ENCODE measurements at places on chromosomes 5 and 9.

- DNase-seq: no peak
Observed at GRCh38 chr9:18216376-18216775, 257.6 kb upstream of the ADAMTSL1 start.

DNA sequence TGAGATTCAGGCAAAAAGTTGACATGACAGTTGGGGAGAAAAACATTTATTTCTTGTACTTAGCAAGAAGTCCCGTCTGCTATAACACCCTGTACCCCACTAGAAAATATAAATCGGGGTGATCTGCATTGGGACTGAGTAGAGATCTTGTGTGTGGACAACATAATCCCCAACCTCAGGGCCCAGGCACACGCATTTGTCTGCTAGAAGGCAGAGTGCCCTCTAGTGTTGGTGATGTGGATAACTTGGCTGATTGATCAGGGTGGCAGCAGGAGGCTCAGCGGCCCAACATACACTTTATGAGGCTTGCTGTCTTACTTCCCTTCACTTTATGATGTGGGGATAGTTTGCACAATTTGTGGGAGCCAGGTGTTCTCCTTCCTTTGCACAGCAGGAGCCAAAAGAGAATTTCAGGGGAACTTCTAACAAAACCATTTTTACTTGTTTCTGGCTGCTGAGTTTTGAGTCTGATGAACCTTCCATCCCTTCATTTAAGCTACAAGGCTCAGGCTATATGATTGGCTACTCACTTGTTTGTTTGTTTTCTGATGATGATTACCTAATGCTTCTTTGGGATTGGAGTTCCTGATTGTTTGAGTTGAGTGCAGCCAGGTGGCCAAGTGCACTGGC is 263.2 kb downstream of the DMAC1 start:
- no peak for DNase-seq

DNA sequence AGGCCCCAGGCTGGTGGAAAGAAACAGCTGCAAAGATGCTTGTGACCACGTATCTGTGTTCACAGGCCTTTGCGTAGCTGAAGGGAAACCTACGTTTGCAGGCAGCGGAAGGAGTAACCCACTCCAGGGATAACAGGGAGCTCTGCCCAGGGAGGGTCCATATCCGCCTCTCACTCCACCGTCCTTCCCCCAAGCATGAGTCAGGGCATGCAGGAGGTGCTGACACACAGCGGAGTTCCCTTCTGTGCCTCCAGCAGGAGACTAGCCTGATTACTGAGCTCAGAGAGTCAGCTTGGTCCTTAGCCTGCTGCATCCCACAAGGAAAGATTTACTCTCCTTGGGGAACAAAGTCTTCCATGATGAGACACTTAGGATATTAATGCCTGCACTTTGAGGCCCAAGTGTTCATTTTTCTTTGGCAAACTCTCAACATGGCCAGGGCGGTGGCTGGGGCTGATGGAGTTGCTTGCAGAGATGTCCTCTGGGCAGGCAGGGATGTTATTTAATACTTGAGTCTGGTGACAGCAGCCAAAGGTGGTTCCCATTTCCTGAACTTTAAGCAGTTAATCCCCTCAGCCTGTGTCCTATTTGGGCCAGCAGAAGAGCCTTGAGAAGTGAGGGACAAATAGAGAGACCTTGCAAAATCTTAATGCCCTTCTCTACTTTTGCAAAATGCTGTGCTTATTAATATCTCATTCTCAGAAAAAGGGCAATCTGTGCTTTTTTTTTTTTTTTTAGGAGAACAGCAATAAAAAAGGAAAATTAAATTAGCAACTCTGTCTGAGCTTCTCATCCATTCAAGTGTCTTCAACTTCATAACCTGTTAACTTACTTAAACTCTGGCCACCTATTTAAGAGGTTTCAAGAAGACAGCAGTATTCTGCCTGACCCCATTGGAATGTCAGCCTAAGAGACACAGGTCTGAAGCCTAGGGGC is 222.1 kb downstream of the HSPA4 start:
- DNase-seq: no peak

- no peak for DNase-seq
Observed at GRCh38 chr5:14859150-14859549, 12.4 kb downstream of the ANKH start.

GRCh38 chr5:37310360-37310759 is 60.5 kb downstream of the NUP155 start:
- no peak for DNase-seq

DNA sequence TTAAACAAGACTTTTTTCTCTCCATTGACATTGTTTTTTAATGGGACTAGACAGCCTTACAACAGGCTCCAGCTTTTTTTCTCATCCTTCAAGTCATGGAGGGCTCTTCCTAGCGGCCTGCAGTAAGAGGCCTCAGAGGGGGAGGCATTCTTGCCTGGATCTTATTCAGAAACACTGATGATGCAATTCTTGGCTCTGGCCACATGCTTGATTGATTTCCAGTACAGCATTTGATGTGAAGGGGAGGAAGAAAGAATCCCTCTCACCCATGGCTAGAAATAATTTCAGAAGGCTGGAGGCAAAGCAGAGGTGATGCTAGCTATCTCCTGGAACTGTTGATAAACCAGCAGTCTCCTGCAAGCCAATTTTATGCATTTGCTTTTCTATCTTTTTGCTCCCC is 324.8 kb downstream of the PRELID2 start:
- no peak for DNase-seq

GRCh38 chr5:36659411-36659810 is 53.0 kb downstream of the SLC1A3 start:
- DNase-seq: no peak

DNA sequence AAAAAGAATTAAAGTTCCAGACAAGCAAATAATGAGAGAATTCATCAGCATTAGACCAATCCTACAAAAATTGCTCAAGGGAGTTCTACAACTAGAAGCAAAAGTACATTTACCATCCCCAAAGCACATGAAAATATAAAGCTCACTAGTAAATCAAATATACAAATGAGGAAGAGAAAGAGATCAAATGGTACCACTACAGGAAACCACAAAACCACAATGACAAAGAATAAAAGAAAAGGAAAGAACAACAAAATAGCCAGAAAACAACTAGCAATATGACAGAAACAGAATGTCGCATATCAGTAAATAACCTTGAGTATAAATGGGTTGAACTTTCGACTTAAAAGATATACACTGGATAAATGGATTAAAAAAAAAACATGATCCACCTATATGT is 739.0 kb downstream of the DTWD2 start:
- no peak for DNase-seq

DNA sequence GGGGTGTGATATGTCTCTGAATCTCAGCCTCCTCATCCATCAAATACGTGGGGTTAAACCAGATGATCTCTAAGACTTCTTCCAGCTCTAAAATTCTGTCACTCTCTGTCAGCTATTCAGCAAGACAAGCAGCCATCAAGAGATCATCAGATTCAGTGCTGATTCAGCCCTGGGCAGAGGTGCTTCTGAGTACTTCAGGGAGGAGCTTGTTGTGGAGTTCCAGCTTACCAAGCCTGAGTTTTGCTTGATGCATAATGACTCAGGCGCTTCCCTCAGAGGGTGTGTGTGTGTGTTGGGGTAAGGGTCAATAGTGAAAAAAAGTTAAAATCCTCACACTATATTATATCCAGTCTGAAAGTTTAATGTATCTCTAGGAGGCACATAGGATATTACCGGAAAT is 29.6 kb upstream of the TAF1L start:
- DNase-seq: no peak

DNA sequence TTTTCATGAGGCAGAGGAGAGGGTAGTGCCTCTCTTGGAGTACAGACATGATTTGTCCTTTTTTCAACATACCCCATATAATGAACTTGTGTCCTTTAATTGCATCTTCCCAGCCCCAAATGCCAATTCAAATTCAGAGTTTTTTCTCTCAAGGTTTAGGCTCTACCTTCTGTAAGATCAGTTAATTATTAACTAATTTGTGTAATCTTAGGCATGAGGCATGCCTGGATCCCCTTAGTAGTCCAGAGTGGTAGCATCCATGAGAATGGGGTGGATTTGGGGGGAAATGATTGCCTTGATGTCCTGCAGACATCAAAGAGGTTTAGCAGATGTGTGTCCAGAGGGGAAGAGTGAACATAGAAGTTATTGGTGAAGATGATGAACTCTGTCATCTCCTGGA is 533.3 kb downstream of the LRRC70 start:
- no peak for DNase-seq

- no peak for DNase-seq
Observed at GRCh38 chr9:128635266-128636023, 21.2 kb downstream of the DYNC2I2 start.

DNA sequence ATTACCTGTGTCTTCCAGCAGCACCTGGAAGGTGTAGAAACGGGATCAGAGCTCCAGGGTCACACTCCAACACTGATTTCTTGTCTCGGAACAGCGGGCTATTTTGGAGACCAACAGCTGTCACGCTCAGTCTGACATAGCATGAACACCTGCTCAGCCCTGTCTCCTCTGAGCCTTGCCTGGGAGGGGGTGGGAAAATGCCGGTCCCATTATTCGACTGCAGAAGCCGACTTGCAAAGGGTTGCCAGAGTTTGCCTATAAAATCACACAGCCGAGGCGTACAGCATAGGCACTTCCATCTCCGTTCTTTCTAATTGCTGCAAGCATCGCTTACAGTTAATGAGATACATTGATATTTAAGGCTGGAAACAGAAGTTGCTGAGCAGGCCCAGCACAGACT is 300.8 kb upstream of the MSX2 start:
- no peak for DNase-seq

- no peak for DNase-seq
Observed at GRCh38 chr9:87269296-87270176, 228.1 kb upstream of the DAPK1 start.

DNA sequence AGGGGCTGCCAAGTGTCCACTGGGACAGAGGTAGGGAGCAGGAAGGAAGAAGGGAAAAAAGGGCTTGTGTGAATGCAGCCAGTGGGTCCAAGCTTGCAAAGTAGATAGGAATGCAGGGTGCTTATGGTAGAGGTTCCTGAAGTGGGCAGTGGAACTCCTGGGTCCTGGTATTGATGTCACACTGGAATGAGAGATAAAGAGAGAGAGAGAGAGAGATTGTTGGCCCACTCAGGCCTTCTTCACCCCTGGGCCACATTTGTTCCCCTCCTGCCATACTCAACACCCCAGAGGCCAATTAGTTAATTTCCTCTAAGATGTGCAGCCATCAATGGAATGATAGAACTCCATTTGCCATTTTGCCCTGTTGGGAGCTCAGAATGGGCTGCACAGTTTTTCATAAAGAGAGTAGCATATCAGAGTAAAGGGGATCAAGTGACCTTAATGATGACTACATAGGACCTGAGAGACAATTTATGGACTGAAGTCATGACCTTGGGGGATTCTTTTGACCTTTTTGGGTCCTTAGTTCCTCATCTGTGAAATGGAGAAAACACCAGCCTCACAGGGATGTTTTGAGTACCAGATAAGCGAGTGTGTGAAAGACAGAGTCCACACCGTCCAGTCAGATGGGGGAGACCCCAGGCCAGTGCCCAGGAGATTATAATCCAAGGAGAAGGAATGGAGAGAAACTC is 52.9 kb downstream of the PPARGC1B start:
- DNase-seq: no peak

DNA sequence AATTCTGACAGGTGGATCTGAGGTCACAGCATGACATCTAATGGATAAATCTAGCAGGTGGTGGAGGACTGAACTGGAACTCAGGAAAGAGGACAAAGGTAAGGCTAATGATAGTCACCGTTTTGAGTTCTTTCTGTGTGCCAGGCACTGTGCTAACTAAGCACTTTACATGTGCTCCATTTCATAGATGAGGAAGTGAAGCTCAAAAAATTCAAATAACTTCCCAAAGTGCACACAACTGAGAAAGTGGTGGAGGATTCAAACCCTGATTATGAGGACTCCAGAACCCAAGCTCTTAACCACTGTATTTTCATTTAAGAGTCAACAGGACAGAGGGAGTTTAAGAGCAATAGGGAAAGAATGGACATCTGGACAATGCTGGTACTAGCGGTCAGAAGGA is 7.1 kb upstream of the DELE1 start:
- no peak for DNase-seq

GRCh38 chr5:24142341-24142740 is 502.4 kb downstream of the CDH10 start:
- DNase-seq: no peak

DNA sequence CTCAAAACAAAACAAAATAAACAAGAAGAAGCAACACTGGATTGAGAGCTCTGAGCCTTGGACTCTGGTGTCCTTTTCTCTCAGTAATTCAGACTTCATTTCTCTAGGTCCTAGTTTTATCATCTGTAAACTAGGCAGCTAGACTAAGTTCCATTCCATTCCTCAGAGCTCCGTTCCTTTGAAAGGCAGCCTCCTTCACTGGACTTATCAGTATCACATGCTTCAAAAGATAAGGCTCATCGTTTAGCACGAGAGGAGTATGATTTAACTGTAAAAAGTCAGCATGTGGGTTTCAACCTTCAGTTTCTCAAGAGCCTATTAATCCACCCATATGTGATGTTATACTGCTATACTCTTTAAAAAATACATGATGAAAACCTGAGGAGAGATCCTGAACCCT is 1.6 kb downstream of the ATP10B start:
- no peak for DNase-seq

DNA sequence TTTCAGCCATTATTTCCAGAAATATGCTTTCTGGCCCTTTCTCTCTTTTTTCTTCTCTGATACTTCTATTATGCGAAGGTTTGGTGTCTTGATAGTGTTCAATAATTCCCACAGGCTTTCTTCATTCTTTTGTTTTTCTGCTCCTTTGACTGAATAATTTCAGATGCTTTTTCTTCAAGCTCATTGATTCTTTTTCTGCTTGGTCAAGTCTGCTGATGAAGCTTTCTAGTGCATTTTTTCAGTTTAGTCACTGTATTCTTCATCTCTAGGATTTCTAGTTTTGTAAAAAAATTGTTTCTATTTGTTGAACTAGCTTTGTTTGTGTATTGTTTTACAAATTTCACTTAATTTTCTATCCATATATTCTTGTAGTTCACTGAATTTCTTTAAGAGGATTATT is 304.0 kb upstream of the TARS1 start:
- DNase-seq: no peak

GRCh38 chr5:72531496-72532190 is 24.4 kb upstream of the ZNF366 start:
- DNase-seq: no peak

DNA sequence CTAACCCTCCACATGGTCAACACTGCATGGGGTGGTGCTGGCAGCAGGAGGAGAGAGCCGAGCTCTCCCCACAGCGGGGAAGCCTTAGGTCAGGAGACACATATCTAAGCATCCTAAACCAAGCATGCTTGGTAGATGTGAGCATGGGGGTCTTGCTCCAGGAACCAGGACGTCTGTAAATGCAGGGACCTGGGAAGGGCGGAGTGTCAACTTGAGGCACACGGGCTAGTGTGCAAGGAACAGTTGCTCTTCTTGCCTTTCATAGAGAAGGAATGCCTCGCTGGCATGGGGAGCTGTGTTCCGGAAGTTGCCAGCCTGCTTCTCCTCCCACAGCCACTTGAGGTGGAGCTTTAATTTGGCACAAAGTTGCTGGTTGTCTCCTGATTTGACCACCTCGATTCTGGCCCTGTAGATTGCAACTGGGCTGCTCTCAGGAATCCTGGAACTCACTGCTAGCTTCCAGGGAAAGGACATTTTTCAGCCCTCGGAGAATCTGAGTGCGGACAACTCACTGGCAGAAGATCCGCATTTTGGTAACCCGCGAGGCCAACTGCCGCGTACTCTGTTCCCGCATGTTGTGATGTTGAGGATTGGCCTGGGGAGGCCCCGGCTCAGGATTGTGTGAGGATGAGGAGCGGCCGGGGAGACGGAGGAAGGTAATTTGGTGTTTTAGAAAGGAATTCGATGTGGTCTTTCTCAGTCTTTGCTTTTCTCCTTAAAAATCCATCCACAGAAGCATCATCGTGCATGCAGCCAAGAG is 370.3 kb upstream of the IRX1 start:
- no peak for DNase-seq

All from CD4-positive, alpha-beta T cell treated with Interleukin-6 at 100 ng/mL for 8 hours (primary cell).